Hematopoietic multipotent progenitor cell treated with erythropoietin and hydrocortisone succinate and interleukin-3 and kit ligand, for 15 days (in vitro differentiated cells): ENCODE measurements at places on chromosomes 5 and 9.

- DNase-seq = no peak
These were observed 16.0 kb downstream of the ANKRD33B start for GRCh38 chr5:10579536-10580521.

DNA sequence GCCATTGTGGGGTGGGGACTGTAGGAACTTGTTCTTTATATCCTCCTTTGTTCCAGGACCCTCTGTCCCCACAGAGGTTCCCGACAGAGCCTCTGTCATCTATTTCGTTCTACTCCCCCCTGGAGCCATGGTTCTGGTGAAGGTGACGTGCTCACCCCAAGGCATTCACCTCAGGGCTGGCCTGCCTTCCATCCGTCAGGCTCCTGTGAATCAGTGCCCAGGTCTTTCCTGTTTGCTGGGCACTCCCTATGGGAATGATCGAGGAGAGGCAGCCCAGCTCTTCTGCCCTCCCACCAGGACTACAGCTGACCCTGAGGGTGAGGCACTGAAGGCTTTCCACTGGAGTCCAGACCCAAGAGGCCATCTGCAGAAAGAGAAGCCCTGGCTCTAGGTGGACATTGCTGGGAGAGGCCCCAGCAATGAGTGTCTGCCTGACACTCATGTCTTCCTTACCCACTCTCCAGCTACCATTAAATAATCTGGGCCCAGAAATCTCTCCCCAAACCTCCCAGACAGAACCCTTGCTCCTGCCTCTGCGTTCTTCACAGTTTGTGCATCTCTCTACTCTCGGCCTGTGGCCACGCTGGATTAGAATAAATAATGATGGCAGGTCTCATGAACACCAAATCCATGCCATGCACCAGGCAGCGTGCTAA lies 214.2 kb downstream of the FSTL4 start:
- DNase-seq = no peak

DNA sequence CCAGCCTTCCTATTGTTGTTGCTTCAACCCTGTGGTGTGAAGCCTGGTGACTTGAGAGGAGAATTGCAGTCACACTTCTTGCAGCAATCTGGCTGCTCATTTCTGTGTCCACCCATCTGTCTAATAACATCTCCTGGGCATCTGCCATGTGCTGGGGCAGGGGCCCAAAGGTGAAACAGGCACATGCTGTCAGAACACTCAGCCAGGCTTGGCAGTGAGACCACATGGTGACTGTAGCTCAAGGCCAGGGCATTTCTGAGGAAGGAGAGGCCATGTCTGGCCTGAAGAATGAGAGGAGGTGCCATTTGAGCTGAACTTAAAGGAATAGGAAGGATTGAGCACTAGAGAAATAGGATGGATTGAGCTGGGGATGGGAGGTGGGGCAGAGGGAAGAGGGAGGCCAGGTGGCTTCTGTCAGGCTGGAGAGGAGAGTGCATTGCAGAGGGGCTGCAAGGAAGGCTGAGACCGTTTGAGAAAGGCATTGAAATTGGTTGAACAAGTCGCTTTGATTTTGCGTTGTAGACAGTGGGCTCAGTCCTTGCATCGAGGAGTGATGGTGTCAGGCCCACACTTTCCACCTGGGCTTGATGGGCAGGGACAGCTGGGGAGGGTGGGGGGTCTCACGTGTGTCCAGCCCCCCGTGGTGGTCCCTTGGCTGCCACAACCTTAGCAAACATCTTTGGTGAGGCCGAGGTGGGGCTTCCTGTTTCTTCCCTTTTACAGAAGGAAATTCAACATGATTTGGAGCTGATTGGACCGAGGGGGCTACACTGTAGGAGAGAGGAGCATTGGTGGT lies 222.4 kb downstream of the CACNA1B start:
- DNase-seq = no peak

DNA sequence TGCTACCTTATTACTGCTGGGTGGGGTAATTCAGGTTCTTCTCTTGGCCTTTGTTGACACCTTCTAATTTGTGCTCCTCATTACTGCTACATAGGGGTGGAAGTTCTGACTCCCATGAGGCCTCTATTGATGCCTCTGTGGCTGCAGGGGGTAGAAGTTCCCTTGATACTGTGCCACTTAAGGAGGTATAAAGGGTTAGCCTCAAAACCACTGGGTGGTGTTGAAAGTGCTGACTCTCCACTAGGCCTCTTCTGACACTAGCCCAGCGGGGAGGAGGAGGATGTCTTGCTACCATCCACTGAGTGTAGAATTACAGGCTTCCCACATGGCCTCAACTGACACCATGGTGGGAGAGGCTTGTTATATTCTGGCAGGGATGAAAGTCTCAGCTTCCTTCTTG lies 36.7 kb upstream of the CCDC112 start:
- no peak for DNase-seq

- DNase-seq = no peak
These were observed 292.0 kb downstream of the FANCC start for GRCh38 chr9:95025213-95026147.
